ENCODE measurements at places on chromosomes 13 and 19. TPM values are rescaled to one million over a fixed set of nuclear protein-coding genes. Genes with fewer than 3 reads are reported as not detected.
A peak's percentile ranks its signal among the peaks of the same experiment; 100 is the strongest.

DNA sequence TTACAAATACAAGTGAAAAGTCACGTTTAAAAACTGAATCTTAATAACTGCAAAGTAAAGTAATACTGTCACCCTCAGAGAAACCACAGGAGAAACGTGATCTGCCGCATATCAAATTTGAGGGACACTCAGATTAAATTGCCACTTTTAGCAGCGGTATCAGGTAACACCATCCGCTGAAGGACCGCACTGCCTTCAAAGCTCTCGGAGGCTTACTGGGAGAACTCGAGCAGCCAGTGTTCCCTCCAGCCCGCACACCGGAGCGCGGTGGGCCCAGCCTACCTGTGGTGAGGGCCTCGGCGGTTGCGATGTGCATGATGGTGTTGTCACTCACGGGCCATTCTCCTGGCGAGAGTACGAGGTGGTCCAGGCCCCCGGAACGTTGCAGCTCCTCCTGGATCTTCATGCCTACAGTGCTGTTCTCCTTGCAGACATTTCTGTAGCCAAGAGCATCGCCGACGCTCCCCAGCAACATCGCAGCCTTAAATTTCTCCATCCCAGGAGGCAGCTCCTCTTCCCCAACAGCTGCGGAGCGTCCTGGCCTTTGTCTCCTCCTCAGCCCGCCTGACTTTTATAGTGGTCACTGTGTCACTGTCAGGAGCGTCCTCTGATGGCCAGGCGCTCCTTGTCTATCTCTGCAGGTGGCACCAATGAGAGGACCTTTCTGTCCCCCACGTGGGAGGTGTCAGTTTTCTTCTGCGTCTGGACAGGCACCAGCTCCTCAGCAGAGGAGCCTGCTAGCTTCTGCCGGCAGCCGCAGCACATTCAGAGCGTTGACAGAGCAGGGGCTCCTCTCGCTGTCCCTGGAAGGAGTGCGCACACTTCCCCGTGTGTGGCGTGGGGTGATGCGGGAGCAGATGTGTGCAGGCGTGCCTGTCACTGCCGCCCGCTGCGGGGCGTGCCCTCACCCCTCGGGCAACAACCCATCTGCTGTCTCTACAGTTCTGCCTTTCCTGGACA, at the start of gene ADPRHL1:
Gene ADPRHL1, minus strand, starts transcription at position 547 of the 960 bp plus-strand sequence. Its CDS starts 51 bp downstream, at position 496.
- peak; percentile 18 for DNase-seq

- no peak for DNase-seq
These were observed 13.6 kb downstream of the LTBP4 start for GRCh38 chr19:40614622-40615411.

BRME1 gene
- 8.6 TPM for total RNA-seq

BRSK1 gene
- total RNA-seq, result 69.8 TPM

- DNase-seq, result no peak
These were observed 134.7 kb upstream of the SLITRK5 start for GRCh38 chr13:87536499-87536898.

DNA sequence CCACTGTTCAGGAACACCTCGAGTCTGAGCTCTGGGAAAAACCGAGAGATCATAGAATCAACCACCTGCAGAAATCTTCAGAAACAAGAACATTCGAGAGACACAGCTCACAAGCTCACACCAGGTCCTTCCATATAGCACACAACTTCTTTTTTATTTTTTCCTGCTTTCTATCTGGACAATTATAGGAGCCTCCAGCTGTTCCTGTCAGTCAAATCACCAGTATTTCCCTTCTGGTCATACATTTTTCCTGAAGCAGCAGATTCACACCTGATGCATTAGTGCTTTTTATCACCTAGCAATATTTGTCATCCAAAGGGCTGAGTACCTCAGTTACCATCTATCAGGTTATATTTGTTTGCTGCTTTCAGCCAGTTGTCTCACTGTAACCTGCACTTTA, 323.5 kb downstream of the FOXO1 start:
- DNase-seq, result no peak

DNA sequence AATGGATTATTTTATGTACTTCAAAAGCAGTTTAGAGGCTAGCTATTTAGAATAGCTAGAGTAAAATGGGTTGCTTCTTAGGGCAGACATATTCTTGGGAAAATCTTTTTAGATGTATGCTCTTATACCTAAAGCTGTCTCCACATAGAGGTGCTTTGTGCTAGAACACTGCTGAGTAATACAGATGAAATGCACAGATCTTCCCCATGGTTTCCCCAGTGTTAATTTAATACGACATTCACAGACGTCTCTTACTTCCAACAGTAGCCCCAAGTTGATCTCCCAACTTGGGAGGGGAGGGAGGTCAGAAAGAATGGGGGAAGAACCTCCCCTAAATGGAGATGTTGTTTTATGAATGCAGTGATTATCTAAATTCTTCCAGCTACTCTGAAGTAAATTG, 16.9 kb downstream of the NALCN start:
- no peak for DNase-seq

- no peak for DNase-seq
These were observed 8.0 kb downstream of the STK24 start for GRCh38 chr13:98568918-98569317.

GRCh38 chr19:18840288-18841267, 8.8 kb downstream of the UPF1 start:
- no peak for DNase-seq

GRCh38 chr19:49692147-49692506, 1.2 kb downstream of the CPT1C start:
- peak; percentile 83 for DNase-seq

DNA sequence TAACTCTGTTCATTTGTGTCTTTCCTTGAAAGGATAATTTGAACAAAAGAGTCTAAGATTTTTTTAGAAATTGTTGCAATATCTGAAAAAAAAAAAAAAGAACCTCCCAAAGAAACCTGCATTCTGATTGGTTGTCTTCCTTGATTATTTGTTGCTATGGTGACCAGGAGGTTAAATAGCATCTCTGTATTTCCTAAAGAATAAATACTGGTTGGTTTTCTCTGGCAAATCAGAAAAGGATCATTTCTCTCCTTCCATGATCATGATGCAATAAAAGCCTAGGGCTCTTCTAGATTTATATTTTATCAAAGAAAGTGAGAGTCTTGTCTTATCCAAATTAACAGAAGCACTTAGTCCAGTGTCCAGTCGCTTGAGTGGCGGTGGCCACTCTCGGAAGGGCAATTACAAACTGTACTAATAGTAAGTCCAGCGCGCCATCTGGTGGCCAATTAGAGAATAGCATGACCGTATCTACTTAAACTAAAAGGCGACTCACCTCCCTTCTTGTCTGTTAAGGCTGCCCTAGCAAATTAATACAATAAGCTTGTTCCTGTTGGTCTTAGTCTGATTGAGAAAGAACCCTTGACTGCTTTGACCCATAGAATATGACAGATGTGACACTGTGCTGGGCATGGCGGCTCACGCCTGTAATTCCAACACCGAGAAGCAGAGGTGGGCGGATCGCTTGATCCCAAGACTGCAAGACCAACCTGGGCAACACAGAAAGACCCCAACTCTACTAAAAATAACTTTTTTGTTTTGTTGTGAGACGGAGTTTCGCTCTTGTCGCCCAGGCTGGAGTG, 47.0 kb upstream of the PNMA8B start:
- peak; percentile 79 for DNase-seq

KLF2 gene
- 5.3 TPM for total RNA-seq

GRCh38 chr19:3073931-3074595, 11.8 kb upstream of the TLE5 start:
- no peak for DNase-seq

ZNF528 gene
- total RNA-seq, result 106 TPM

GRCh38 chr19:53531457-53531856, 6.5 kb upstream of the ZNF331 start:
- no peak for DNase-seq

DNA sequence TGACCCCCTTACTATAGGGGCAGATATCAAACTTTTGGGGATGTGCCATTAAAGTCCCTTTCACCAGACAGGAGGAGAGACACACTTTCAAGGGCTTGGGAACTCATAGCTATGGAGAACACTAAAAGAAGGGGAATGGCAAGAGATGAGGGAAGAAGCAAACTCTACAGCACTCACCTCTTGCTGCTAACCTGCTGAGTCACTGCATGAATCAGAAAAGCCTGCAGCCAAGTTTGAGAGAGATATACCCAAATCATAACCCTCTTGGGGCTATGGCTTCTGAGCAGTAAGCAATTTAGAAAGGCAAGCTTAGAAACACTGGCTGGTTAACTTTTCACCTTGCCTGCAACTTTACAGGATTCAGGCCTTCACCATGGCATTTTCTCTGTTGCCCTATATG, 1028.0 kb downstream of the UQCRFS1 start:
- DNase-seq, result no peak

DNA sequence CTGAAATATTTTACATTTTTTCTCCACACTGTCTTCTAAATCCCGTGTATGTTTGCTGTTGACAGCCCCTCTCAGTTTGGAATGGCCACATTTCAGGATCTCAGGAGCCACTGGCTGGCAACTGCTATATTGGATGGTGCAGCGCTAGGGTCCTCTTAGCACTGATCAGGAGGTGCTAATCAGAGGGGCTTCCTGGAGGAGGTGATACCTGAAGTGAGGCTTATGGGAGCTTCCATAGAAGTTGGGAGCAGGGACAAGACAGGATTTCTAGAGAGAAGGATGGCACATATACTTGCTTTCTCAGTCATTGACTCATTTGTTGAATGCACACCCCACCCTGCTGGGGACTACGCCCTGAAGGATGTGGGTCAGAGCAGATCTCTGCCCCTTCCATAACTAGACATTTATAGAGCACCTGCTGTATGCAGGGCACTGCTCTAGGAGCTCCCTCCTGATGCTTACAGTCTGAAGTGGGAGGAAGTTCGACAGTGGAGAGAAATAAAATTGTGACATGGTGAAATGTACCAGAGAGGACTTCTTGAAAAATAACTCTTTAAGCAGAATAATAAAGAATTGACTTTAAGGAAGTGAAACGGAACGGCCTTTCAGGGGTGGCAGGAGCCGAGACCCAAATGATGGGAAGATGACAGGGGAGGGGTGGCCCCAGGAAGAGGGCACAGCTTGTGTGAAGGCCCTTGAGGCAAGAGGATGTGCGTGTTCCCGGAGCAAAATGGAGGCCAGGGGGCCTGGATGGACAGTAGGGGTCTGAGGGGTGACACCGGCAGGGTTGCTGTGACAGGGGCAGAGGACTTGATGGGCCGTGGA, 13.1 kb downstream of the AP2A1 start:
- DNase-seq, result no peak

GRCh38 chr19:8259922-8260247, 48.3 kb downstream of the CD320 start:
- no peak for DNase-seq

ZNF66 gene
- total RNA-seq, result 39.4 TPM

DNA sequence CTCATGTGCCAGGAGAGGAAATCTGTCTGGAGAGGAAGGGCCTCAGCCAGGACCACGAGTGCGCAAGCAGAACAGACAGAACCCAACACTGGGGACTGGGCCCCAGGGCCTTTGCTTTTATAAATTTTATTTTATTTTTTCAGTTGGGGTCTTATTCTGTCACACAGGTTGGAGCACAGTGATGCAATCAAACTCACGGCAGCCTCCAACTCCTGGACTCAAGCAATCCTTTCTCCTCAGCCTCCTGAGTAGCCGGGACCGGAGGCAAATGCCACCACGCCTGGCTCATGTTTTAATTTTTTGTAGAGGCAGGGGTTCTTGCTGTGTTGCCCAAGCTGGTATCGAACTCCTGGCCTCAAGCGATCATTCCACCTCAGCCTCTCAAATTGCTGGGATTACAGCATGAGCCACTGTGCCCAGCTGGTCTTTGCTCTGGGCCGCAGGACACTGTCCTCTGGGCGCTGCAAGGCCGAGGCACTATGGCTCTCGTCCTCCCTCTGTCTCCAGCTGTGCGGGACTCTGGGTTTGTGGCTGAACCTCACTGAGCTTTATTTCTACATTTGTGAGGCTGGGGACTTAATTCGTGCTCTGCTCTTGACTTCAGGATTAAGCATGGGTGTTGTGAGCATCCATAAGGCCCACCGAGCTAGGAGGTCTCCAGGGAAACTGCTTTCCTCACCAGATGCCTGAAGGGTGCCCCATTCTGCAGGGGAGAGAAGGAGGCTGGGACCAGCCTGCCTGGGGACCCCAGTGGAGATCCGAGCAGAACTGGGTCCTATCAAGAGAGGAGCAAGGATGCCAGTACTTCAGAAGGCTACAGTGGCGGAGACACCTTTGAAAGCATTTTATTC, 144.2 kb upstream of the VSTM2B start:
- DNase-seq, result no peak

- DNase-seq, result no peak
These were observed 15.7 kb downstream of the TJP3 start for GRCh38 chr19:3723883-3724282.

- no peak for DNase-seq
These were observed 29.1 kb downstream of the CEBPA start for GRCh38 chr19:33273065-33273736.

DNA sequence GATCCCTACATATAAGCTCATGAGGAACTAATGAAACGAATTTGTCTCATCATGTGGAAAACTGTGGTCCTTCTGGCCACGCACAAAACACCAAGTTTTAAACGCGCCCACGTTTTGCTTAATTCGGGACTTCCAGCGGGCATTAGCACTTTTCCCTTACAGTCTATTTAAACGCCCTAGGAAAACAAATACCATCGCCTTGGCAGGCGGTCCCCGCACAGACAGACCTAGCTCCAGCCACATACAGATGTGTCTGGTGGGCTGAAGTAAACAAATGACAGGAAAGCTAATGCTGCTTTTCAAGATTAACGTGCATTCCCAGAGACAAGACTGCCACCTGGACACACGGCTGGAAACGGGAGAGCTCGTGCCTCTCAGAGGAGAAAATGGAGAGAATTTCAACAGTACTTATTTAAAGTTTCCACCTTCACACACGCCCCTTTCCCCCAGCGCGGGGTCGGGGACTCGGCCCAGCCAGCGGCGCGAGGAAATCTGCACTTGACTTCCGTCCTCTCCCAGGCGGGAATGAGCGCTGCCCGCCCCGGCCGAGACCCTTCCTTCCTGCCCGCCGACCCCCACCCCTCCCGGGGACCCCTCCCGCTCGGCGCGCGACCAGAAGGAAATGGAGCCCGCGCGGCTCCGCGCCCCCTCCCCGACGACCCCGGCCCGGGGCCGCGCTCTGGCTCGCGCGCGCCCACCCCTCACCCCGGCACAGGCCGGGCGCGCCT, 931 bp downstream of the USP12 start:
- DNase-seq, result peak; percentile 32

ADGRE3 gene
- total RNA-seq, result not detected

Measured in cerebellum (tissue), 4 donors.